ENCODE measurements at places on chromosomes 7 and 10. TPM values are rescaled to one million over a fixed set of nuclear protein-coding genes. Genes with fewer than 3 reads are reported as not detected.

- peak overlapping the region; percentile 77 for H3K4me3 ChIP-seq
- no peaks in the 10 kb centered on the region for H3K36me3 ChIP-seq
- DNase-seq, result peak; percentile 50
- no peaks in the 10 kb centered on the region for H3K27me3 ChIP-seq
- H3K4me1 ChIP-seq, result no peaks in the 10 kb centered on the region
These were observed 719 bp downstream of the DPY19L1 start for GRCh38 chr7:35036361-35037171.

DNA sequence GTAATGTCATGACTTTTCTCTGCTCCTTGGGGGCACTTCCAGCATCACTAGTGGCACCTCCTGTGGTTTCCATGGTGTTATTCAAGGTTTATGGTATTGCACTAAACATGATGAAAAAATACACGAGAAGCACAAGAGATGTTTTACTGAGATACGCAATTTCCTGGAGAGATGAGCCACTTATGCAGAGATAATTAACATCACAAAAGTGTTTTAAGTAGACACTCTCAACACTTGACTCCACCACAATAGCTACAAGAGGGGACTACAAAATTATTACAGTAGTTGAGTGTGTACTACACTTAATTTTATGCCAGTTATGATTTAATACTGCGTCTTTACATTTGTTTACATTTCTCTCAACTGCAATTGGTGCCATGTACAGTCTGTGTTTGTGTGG lies 906.7 kb downstream of the DNAJB9 start:
- no peaks in the 10 kb centered on the region for H3K4me1 ChIP-seq
- H3K4me3 ChIP-seq, result no peak overlapping the region
- no peak overlapping the region for H3K27ac ChIP-seq
- H3K27me3 ChIP-seq, result no peaks in the 10 kb centered on the region
- DNase-seq, result no peak
- H3K36me3 ChIP-seq, result no peaks in the 10 kb centered on the region

DNA sequence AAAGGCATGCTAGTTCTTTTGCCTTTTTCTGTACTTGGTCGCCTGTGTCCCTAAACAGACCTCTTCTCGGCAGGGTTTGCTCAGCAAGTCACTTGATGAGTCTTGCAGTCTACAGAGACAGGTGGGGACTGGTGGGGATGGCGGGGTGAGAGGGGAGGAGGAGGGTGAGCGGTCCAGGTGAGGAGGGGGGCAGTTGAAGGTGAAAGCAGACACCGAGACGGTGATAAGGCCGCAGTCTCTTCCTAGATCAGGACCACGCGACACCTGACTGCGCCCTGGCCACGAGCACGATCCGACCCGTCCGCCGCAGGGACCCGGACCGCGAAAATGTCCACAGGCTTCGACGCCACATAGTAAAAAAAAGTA lies 566 bp downstream of the ASNS start:
- H3K27ac ChIP-seq, result peak overlapping the region; percentile 53
- H3K4me3 ChIP-seq, result peak overlapping the region; percentile 89
- H3K4me1 ChIP-seq, result no peaks in the 10 kb centered on the region

The TMEM270 gene
- not detected for total RNA-seq

DNA sequence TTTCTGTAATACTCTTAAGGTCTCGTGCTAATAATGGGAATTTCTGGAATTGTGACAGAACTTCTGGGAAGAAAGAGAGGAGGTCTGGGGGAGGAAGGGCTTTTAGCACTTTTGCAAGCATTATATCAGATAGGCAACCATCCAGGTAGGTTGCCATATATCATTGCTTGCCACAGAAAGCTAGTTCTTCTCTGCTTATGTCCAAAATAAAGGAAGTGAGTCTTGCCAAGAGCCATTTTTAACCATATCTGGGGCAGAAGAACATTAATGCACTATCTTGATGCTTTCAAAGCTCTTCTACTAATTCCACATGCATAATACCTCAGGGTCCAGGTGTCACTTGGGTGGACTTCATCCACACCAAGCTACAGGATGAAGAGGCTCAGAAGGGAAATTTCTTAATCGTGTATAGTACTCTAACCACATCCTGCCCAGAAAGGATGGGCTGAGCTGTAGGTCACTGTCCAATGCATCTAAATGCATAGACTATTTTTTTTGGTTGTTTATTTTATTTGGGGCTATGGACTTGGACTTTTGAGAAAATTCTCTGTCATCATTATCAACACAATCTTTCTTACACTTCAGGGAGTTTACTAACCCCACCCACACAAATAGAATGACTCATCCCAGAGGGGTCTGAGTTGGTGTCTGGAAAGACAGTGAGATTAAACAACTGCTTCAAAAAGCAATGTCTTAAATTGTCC lies 68.9 kb upstream of the ADO start:
- no peak for DNase-seq
- no peak overlapping the region for H3K4me3 ChIP-seq
- no peaks in the 10 kb centered on the region for H3K36me3 ChIP-seq
- H3K27ac ChIP-seq, result no peak overlapping the region

Data from uterus (tissue), 4 donors.